NAMALWA (cell line): ENCODE measurements at places on chromosomes 13 and 19.

- DNase-seq = no peak
Observed at GRCh38 chr13:40800559-40800958, 11.1 kb downstream of the SLC25A15 start.

- peak; percentile 53 for DNase-seq
Observed at GRCh38 chr19:10091895-10092641, 6.0 kb downstream of the SHFL start.

DNA sequence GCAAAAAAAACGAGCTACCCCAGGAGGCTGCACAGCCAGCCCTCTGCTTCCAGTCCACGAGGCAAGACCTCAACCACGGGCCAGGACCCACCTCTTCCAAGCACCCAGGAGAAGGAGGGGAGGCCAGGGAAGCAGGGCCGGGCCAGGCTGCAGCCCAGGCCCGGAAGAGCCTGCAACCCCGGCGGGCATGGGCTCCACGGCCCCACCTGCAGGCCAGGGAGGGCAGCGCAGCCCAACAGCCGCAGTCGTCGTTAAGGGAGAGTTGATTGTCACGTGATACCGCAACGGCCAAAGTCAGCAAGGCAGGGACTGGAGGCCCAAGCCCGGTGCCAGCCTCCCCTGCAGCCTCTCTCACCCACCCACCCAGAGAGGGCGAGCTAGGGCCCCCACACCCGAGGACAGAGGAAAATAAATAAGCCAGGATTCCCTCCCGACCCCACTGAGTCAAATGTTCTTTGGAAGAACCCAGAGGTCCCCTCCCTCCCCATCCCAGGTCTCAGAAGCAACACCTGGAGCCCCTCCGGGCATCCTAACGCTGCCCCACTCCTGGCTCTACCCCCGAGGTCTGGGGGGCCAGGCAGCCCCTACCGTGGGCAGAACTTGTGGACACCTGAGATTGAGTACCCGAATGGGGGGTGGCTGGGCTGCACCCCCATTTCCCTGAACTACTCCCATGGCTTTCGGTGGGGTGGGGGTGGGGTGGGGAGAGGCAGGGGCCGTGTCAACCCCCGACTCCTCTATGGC lies 5.2 kb upstream of the REXO1 start:
- DNase-seq = peak; percentile 90

GRCh38 chr19:2816641-2817040 lies 3.0 kb upstream of the ZNF554 start:
- no peak for DNase-seq

- no peak for DNase-seq
Observed at GRCh38 chr13:44272692-44273091, 100.9 kb upstream of the SERP2 start.

GRCh38 chr19:6238256-6238642 lies 41.5 kb downstream of the MLLT1 start:
- DNase-seq = no peak

DNA sequence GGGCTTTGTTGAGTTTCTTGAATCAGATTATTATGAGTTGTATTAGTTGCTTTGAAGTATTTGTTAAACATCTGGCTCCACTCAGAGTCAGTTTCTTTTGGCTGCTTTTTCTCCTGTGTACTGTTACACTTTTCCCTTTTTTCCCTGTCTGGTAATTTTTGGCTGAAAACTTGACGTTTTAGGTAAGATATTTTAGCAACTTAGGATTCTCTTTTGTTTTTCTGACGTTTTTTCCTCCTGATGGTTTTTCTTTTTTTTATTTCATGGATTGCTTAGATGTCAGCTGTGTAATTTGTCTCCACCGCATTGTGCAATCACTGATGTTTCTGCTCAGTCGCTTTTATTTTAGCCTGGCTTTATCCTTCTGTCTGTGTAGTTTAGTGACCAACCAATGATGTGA lies 20.7 kb downstream of the RFC3 start:
- no peak for DNase-seq

DNA sequence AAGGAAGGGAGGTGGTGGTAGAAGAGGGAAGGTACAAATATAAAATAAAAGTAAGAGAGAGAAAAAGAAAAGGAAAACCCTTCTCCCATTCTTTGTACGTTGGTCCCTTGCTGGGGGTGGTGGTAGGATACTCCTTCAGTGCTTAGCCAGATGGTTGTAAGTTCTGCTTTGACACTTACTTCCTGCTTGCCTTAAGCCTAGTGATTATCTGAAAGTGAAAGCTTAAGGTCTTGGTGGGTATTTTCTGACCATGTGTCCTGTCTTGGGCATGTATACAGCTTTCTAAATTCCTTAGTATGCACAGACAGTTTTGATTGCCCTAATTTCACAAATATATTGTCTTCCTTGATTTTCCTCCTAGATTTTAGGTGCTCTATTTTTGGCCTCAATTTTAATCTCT lies 314.8 kb downstream of the PCDH17 start:
- DNase-seq = peak; percentile 21

DNA sequence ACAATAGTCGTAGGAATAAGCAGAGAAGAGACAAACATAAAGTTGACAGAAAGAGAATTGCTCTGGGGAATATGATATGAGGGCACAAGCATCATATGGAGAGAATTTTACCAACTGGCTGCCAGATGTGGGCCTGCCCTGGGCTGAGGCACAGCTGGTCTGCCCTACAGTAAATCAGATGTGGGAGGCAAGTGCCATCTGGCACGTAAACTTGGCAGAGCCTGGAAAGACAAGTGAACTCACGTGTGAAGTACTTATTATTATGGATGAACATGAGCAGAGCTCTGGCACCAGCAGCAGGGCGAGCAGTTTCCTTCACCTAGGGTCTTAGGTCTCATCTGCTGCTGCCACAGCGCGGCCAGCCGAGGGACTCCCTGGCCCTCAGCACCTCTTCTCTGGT lies 20.6 kb downstream of the PCDH8 start:
- DNase-seq = no peak

GRCh38 chr19:31074199-31075125 lies 274.8 kb downstream of the TSHZ3 start:
- DNase-seq = no peak

DNA sequence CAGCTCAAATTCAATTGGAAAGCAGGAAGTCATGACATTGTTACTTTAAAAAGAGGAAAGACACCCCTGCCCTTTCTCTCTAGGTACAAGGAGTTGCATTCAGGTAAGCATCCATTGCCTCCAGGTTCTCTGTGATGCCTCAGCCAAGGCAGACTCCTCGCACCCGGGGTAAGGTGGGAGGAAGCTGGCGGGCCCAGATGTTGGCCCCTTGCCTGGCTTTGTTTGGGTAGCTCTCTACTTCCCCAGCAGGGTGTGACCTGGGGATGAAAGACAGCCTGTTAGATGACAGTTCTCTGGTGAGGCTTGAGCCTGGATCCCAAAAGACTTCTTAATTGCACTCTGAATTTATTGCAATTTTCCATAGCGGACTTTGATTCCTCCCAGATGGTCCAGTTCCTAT lies 25.6 kb downstream of the SHISA2 start:
- DNase-seq = no peak

DNA sequence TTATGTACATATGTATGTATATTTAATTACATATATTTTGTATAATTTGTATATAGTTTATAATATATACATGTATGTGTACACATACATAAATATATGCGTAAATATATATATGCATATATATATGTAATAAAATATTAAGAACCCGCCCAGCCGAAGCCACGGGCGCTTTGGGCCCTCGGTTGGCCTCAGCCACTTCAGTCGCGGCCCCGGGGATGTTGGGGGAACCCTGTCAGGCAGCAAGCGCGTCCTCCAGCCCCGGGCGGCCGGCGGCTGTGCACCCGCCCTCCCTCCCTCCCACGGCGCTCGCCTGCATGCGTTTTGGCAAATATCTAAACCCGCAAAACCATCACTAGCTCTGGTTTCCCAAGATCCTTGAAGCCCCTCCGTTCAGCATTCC lies 7.9 kb upstream of the ZNF606 start:
- DNase-seq = no peak

DNA sequence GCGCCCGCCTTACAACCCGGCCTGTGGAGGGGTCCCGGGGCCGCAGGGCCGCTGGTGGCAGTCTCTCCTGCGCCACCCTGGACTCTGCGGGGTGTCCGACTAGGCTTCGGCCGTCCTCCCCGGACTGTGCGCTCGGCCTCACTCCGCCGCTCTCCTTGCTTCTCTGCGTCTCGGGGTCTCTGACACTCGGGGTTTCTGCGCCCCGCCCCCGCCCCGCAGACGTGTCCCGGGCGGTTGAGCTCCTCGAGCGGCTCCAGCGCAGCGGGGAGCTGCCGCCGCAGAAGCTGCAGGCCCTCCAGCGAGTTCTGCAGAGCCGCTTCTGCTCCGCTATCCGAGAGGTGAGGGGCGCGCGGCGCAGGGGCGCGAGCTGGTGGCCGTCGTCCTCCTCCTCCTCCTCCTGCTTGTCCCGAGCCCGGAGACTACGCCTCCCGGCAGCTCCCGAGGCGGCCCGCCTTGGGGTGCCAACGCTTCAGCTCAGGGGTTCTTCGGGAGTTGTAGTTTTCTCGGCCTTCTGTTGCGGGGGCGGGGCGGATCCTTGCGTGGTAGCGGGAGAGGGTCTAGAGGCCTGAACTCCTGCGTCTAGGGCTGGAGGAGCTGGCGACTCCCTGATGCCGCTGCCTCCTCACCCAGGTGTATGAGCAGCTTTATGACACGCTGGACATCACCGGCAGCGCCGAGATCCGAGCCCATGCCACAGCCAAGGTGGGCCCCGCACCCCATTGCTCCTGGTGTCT lies 627 bp downstream of the LIN7B start:
- DNase-seq = no peak

DNA sequence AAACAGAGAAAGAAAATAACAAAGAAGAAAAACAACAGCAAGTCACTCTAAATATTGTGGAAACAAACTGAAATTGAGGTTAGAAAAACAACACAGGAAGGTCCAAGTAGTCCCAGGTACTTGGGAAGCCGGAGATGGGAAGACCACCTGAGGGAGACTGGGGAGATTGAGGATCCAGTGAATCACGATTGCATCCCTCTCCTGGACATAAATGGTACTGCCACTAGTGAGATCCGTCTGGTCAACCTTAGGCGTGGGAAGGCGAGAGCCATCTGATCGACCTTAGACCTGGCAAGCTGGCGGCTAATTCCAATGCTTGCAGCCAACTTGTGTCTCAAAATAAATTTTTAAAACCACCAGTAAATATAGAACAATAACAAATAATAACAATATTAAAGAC lies 81.9 kb downstream of the ZNF726 start:
- DNase-seq = peak; percentile 57

DNA sequence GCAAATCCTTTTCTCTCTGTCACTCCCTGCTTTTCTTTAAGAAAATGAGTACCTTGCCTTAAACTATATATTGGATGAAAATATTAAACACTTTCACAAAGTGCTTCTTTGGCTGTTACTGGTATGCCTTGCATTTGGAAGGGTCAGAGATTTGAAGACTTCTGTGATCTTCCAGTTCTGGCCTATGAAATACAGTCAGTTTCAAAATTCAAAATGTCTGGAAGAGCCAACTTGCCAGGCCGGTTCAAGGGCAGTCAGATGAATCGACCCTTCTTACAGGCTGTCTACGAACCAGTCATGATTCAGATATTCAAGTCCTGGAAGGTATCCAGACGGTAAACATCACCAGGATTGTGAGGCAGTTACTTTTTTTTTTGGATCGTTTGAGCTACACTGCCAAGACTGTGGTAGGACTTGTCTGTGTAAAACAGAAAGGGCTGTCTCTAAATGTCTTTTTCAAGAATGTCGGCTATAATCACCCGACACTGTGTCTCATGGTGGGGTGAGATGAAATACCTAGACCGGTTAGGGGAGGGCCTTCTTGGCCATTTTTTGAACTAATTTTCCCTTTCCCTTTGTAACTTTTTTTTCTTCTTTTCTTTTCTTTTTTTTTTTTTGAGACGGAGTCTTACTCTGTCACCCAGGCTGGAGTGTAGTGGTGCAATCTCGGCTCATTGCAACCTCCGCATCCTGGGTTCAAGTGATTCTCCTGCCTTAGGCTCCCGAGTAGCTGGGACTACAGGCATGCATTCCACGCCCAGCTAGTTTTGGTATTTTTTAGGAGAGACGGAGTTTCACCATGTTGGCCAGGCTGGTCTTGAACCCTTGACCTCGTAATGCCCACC lies 11.2 kb downstream of the ACTN4 start:
- DNase-seq = no peak

DNA sequence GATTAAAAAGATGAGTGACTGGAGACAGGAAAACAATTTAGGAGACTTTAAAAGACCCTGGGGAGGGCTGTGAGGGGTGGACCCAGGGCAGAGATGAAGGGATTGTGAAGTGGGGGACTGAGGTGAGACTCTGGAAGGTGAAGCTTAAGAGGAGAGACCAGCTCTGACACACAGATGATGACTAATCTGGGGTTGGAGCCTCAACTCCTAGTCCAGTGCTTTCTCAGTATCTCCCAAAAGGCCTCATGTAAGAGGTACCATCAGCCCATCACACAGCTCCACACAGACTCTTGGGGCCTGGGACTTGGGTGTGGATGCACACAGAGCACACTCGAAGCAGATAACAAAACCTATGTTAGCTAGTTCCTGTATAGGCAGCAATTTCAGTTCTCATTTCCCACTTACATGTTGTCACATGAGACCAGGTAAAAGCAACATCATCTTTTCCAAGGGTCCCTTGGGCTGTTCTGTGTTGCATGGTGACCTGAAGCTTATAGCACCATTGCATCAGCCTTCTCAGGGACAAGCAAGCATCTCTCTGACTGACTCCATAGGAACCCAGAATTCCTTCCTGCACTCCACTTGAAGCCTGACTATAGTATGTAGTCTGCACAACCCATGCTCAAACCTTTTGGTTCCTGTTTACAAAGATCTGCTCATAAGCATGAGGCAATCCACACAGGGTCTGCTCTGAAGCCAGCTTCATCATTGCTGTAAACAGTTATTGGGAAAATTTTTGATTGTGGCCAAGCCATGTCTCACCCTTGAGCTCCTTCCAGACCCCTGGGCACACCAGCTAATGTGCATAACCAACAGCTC lies 88.6 kb upstream of the MYCBP2 start:
- peak; percentile 18 for DNase-seq
